ENCODE measurements at places on chromosomes 1 and 21. TPM values are rescaled to one million over a fixed set of nuclear protein-coding genes. Genes with fewer than 3 reads are reported as not detected.

Gene PLCH2
- 0.59 TPM for total RNA-seq

Gene KRTAP12-1
- not detected for total RNA-seq

Gene SPRR2B
- not detected for total RNA-seq

Gene GBP7
- total RNA-seq: not detected

Gene ACTA1
- 0.48 TPM for total RNA-seq

Gene NUP210L
- total RNA-seq: 0.05 TPM

Gene OR10J4
- total RNA-seq: not detected

Gene FMO1
- total RNA-seq: not detected

DNA sequence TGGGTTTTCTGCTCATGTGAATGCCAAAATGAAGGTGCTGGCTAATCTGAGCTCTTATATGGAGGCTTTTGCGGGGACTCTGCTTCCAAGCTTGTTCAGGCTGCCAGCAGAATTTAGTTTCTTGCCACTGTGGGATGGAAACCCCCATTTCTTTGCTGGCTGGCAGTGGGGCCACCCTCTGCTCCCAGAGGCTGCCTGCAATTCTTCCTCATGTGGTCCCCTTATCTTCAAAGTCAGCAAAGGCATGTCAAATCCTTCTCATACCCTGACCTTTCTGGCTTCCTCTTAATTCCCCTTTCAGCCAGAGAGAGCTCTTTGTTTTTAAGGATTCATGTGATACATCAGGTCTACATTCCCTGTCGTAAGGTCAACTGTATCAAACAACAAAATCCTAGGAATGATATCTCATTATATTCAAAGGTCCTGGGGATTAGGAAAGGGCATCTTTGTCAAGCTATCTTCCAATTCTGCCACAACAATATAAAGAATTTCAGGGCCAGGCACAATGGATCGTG, 5.2 kb upstream of the GPR161 start:
- DNase-seq: no peak

- DNase-seq: peak; percentile 43
Observed at GRCh38 chr1:172449585-172450523, 6.0 kb upstream of the PIGC start.

- peak; percentile 25 for DNase-seq
Observed at GRCh38 chr1:39205102-39205780, 746 bp downstream of the MACF1 start.

GRCh38 chr1:5753549-5754421, 238.4 kb downstream of the NPHP4 start:
- DNase-seq: no peak

DNA sequence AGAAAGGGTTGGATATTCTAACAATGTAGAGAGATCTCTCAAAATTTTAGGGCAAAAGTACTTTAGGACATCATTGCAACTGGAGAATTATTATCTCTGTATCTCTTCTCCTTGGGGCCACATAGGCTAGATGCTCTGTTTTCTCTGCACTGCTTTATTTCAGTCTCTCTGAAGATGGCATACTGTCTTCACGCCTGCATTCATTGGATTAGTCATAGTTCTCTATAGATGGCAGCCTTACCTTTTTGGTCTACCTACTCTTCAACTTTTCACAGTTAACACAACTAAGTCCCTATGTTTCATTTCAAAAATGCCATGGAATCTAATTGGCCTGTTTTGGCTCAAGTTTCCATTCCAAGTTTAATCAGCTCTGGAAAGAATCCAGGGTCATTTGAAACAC, 1623.3 kb upstream of the B3GALT2 start:
- no peak for DNase-seq

- no peak for DNase-seq
Observed at GRCh38 chr1:93703643-93704042, 22.0 kb upstream of the BCAR3 start.

- no peak for DNase-seq
Observed at GRCh38 chr1:222792744-222793143, 22.1 kb upstream of the DISP1 start.

DNA sequence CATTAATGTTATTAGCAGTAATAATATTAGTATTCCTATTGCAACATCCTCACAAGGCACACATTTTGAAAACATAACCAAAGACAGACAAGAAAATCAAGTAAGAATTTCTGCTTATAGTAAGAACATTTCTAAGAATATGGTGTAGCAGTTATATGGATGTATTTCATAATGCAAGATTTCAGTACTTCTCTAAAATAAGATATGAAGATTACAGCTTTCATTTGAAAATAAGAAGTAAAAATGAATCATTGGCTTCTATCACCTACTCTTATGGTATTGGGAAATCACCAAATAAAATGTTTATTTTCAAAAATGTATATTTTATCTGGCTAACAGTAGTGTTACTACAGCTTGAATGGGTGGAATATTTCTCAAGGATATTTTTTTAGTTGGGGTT, 103.8 kb upstream of the USP25 start:
- DNase-seq: no peak

DNA sequence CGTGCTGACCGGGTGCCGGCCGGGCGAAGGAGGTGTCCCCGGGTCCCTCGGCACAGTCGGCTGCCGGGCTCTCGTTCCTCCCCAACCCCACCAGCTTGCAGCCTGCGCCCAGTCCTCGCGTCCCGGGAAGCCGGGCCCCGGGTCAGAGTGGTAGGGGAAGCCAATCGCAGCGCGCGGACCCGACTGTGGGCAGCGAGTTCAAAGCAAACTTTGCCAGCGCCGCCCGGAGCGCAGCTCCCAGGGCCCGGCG, 328 bp downstream of the MYCL start:
- peak; percentile 50 for DNase-seq

GRCh38 chr1:21946836-21947587, 9.9 kb upstream of the HSPG2 start:
- DNase-seq: no peak

GRCh38 chr1:85484264-85484663, 19.3 kb upstream of the DDAH1 start:
- no peak for DNase-seq

DNA sequence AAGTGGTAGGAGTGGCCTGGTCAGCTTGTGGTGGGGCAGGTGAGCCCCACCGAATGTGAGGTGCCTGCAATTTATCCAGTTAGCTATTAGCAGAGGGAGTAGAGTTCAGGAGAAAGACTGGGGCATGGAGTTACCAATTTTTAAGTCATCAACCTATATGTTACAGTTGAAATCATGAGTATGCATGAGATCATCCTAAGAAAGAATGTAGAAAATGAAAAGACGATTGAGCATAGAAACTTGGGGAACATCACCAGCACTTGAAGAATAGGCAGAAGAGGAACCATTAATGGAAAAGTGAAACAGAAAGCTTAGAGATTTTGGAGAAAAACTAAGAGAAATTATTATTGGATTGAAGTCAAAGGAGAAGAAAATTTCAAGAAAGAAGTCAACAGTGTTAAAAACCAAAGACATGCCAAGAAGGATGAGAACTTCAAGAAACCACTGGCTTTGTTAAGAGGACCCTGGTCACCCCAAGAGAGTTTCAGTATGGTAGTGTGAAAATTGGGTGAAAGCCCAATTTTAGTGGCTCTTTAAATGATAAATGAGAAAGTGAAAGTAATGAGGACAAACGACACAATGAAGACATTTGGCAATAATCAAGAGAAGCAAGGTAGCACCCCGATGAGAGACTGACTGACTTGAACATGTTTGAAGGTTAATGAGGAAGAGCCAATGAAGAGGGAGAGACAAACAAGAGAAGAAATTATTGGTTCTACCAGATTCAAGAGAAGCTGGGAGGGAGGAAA, 36.7 kb downstream of the DNASE2B start:
- DNase-seq: no peak

- DNase-seq: no peak
Observed at GRCh38 chr1:107664982-107665925, 299.7 kb downstream of the VAV3 start.

- no peak for DNase-seq
Observed at GRCh38 chr1:19021845-19022244, 65.4 kb upstream of the IFFO2 start.

- no peak for DNase-seq
Observed at GRCh38 chr1:51280321-51280978, 44.4 kb downstream of the RNF11 start.

DNA sequence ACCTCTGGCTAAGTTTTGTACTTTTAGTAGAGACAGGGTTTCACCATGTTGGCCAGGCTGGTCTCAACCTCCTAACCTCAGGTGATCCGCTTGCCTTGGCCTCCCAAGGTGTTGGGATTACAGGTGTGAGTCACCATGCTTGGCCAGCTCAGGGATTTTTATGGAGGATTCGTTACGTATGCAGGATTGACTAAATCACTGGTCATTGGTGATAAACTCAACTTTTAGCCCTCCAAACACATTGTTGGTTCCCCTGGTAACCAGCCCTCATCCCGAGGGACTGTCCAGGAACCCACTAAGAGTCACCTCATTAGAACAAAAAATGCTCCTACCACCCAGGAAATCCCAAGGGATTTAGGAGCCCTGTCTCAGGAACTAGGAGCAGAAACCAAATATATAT, 40.4 kb downstream of the ST3GAL3 start:
- no peak for DNase-seq

DNA sequence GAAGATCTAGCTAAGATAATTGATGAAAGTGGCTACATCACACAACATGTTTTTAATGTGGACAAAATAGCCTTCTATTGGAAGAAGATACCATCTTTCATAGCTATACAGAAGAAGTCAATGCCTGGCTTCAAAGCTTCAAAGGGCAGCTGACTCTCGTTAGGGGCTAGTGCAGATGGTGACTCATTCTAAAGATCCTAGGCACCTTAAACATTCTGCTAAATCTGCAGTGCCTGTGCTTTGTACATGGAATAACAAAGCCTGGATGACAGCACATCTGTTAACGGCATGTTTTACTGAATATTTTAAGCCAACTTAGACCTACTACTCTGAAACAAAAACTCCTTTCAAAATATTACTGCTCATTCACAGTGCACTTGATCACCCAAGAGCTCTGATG, 65.6 kb upstream of the USP24 start:
- DNase-seq: no peak

DNA sequence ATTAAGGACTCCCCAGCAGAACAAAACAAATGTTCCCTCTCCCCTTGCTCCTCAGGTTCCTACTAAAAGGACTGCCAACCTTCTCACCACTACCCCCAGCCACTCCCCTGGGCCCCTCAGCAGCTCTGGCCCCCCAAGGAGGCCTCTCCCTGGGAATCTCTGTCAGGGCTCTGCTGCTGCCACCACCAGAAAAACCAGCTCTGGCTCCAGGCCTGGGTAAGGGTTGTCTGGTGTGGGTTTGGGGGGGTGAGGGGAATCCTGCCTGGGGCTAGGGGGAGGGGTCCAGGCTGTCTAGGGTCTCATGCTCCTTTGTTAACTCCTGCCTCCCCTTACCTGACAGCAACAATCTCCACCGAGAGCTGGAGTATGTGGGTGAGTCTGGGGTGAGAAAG, 4.8 kb downstream of the NECTIN4 start:
- DNase-seq: no peak

DNA sequence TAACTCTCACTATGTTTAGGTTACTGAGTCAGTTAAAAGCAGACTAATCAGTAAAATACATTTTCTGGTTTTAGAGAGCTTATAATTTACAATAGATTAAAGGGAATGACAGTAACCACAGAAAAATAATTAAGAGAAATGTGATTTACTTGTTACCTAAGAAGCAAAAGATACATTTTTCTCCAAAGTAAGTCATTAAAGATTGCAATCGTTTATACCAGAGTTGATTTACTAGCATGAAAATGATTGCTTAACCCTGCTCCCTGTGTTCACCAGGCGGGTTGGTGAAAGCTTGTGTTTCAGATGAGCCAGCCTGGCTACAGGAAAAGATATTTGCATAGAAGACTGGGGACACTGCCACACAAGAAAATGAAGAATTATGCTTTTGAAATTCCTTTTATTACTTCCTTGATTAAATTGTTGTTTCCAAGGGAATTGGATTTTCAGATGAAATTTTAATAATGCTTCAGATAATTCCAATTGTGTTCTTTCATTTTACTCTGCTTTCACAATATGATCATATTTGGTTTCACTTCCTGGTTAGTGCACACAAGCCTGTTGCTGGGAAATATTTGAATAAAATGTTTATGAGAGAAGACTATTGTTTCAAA, 27.9 kb downstream of the LRRC8B start:
- no peak for DNase-seq

DNA sequence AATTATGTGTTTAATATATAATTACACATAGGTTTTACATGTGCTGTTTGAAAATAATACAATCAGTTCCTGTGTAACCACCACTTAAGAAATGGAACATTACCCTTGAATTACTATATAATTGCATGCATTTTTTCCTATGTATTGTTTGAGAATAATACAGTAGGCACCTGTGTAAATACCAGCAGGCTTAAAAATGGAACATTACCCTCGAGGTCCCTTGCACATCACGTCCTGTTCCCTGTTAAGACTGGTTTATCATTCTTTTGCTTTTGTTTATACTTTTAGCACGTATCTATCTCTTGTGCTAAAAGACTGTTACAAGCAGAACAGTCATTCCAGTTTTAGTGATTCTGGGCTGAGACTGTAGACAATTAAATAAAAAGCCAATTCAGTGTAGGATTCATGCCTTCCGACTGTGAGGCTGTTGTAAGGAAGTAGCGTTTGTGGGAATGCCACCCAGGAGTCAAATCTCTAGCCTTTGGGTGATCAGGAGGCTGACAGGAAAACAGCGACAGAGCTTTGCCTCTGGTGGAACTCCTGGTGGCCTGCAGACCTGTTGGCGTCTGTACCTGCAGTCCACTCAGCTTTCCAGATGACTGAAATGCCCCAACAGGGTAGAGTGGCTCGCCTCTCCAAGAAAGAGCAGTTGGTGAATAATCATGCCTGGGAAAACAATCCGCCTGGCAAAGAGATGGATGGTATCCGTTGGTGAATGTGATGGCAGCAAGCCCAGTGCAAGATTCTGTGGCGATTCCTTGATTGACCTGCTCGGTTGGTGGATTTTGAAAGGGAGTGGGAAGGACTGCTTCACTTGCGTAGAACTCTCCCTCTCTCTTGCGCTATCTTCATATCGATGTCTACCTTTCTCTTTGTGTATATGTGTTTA, 58.0 kb downstream of the DISC1 start:
- DNase-seq: no peak

DNA sequence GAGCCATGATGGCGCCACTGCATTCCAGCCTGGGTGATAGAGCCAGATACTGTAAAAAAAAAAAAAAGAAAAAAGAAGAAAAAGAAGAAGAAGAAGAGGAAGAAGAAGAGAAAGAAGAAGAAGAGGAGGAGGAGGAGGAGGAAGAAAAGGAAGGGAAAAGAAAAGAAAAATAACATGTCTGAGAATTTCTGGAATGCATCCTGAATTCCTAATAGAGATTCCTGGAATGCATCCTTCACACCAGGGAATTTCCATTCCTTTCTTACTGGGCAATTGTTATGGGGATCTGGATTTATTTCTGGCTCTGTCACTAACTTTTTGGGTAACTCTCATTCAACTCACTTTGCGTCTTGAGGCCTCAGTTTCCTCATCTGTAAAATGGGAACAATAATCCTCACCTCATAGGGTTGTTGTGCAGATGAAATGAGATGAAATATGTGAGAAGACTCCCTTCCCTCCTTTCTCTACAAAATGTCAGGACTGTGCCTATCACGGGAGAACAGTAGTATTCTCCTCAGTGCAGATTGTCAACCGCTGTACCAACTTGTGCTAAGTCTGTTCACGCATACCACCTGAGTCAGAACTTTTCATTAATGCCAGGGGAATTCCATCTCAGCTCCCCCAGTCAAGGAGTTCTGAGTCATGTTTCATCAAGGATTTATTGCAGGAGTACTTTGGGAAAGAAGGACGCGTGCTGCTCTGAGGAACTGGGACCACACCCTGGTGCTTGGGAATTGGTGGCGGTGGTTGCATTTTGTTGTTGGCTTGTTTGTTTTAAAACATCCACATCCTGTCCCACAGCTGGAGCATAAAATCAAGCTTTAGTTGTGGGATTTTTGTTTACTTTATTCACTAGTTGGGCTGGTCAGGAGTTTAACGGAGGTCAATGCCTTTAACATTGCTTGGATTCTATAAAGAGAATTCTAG, 42.4 kb upstream of the ROR1 start:
- no peak for DNase-seq

- DNase-seq: no peak
Observed at GRCh38 chr1:61085206-61085982, 3.0 kb downstream of the NFIA start.

All from neural crest cell (in vitro differentiated cells).